ENCODE measurements at places on chromosomes 12 and 14.

GRCh38 chr14:100213587-100213955 lies 25.4 kb upstream of the YY1 start:
- DNase-seq: no peak

DNA sequence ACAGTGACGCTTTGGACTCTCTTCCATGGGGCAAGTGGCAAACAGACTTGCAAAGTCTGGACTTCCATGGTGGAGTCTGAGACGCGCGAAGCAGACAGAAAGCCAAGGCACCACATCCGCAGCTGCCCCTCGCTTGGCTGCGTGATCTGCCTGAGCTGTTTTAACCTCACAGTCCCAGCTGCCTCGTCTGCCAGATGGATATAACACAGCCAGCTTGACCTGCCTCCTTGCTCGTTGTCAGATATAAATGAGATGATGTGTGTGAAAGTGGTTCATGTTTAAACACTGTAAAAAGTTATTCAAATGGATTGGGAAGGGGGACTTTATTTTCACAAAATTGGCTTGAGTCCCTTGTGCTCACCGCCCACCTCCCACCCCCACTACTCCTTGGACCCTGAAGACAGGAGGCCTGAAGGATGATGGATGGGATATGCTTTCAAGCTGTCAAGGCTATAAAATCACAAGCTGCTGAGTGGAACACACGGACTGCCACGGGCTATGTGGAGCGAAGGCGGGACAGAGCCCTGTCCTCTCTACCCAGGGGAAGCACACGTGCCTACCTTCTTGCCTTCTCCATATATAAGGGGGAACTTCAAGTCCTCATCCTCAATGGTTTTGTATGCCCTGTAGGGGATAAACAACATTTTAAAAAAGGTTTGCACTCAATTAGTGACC lies 226.9 kb downstream of the MON2 start:
- DNase-seq: no peak

DNA sequence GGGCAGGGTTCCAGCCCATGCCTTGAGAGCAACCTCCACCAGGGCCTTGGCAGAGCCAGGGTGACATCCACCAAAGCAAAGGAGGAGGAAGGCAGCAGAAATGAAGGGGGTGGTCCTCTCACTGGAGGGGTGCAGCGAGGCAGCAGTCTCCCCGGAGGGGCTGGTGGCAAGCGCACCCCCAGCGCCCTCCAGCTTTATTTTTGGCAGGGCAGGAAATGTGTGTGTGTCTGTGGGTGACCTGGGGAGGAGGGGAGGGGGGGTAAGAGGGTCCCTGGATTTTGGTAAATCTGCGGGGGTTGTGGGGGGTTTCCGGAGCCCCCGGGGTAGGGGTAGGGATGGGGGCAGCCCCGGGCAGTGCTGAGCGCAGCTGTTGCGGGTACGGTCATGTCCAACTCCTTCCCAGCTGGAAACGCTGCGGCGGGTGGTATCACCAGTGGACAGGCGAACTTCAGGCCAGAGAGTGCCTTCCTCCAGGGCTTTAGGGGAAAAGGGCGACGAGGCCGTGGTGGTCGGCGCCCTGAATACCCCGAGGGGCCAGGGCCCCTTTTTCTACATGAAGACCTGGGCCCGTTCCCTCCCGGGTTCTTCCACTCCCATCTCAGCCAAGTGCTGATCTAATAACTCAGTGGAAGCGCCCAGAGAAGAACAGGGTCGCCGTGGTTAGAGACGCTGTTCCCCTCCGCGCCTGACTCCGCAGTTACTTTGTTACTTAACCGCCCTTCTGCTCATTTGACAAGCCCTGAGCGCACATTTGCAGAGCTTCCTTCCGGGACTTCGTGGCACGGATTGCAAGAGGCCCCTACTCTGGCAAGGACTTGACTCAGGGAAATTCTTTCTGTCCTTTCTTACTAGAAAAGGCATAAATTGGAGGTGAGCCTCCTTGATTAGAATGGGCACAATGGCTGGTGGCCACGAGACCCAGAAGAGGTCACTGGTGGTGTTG lies 55.2 kb downstream of the FOS start:
- no peak for DNase-seq

GRCh38 chr12:28961948-28962384 lies 187.1 kb upstream of the FAR2 start:
- no peak for DNase-seq

DNA sequence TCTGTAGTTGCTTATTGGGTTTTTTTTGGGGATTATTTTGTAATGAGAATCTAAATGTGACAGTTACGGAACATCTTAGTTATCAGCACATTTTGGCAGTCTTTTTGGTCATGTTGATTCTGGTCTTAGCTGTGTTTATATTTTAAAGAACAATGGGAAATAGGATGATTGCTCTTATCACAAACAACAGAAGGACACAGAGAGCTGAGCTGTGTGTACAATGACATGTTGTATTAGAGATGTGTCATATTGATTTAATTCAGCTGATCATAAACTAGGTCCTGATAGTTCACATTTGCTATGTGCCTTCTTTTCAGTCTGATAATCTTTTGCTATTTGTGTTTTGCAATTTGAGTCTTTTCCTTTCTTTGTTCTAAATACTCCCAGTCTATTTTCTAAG lies 781.7 kb downstream of the TRHDE start:
- DNase-seq: no peak

GRCh38 chr14:75960231-75960630 lies 21.6 kb downstream of the TGFB3 start:
- no peak for DNase-seq

- DNase-seq: no peak
These were observed 24.3 kb downstream of the TM7SF3 start for GRCh38 chr12:26989873-26990272.

DNA sequence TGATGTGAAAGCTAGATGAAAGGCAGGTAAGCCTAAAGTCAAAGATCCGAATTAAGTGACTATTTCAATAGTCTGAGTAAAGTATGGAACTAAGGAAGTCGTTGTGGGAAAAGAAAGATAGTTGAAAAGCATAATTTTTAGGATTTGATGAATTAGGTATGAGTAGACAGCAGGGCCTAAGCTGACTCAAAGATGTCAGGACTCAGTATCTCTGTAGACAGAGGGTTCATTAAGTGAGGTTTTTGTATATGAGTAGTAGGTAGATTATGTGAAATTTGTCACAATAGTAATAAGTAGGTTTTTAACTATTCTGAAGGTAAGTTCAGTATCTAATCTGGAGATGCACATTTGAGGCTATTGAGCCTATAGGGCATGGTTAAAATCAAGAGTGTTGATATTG lies 196.4 kb downstream of the RASSF9 start:
- no peak for DNase-seq

- no peak for DNase-seq
These were observed 2.3 kb downstream of the ARHGEF25 start for GRCh38 chr12:57613427-57614109.

DNA sequence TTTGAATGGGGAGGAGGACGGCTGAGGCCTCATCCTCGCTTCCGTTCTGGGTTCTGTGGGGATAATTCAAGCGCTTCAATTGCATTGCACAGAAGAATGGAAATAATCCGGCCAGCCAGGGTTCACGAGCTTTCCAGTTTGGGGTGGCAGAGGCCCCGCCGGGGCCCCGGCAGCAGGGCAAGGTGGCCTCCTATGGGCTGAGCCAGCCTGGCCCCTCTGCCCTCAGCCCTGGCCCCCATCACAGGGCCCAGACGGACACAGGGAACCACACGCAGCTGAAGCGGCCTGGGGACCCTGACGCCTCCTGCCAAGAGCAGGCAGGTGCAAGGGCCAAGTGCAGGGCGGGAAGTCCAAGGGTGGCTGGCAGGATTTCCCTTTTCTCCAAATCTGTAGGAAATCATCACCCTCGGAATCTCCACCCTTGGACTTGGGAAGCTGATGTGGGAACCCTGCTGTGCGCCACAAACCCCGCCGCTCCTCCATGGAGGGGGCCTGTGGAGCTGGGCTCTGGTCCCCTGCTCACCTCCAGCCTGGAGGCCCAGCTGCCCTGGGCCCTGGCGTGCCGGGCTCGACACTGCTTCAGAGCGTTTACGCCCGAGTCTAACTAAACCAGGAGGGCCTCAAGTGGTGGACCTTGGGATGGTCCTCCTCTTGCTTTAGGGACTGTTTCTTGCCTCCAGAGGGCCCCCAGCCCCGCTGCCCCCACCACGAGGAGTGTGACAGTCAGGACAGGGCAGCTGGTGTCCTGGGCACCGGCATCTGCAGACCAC lies 78.4 kb downstream of the MOK start:
- DNase-seq: no peak

GRCh38 chr12:88035271-88035906 lies 6.2 kb upstream of the C12orf50 start:
- DNase-seq: peak; percentile 80

- DNase-seq: no peak
These were observed 737.6 kb downstream of the SLC16A7 start for GRCh38 chr12:60333461-60333860.

- DNase-seq: no peak
These were observed 232.7 kb downstream of the SEC23A start for GRCh38 chr14:38870296-38870836.

DNA sequence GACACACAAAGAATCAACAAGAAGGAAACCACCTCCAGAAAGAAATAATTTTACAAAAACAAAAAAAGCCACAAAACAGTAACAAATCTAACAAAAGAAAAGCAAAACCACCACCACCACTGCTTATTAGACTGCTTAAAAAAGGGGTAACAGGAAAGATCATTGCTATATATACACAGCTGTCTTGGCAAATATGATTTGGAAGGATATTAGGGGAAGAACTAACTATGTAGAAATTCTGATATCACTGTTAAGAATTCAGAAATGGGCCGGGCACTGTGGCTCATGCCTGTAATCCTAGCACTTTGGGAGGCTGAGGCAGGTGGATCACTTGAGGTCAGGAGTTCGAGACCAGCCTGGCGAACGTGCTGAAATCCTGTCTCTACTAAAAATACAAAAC lies 92.5 kb downstream of the DENND5B start:
- no peak for DNase-seq

GRCh38 chr12:24929953-24930352 lies 18.9 kb downstream of the BCAT1 start:
- DNase-seq: no peak

GRCh38 chr14:74945852-74946658 lies 9.3 kb downstream of the PGF start:
- DNase-seq: peak; percentile 53

- no peak for DNase-seq
These were observed 493.1 kb upstream of the CCDC196 start for GRCh38 chr14:65993103-65993502.

GRCh38 chr12:56616925-56617324 lies 13.2 kb downstream of the BAZ2A start:
- DNase-seq: no peak

DNA sequence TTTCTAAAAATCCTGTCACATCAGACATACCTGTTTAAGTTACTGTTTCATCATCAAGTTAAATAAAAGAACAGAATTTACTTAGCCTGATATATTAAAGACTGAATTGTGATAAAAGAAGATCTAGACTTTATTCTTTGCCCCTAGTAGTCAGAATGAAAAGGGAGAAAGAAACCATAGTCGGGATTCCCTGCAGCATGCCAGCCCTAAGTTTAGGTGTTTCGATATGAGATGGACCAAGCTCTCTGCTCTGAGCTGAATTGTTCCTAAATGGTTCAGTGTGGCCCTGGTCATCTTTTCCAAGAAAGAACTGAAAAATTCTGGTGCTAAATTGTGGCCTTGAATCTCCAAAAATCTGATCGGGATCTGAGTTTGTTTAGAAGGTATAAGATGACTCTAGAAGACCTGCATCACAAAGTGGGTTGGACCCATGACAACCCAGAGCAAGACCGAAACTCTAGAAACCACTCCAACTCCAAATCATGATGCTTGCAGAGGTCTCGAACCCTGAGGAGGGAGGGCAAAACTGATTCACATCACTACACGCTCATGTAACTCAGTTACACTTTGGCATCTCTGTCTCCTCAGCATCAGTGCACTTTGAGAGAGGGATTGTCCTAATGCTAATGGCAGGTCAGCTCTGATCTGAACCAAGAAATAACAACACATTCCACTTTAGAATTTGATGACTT lies 15.7 kb downstream of the PTGER2 start:
- no peak for DNase-seq
